ENCODE measurements at places on chromosomes 2 and 18. TPM values are rescaled to one million over a fixed set of nuclear protein-coding genes. Genes with fewer than 3 reads are reported as not detected.
A peak's percentile ranks its signal among the peaks of the same experiment; 100 is the strongest.

DNA sequence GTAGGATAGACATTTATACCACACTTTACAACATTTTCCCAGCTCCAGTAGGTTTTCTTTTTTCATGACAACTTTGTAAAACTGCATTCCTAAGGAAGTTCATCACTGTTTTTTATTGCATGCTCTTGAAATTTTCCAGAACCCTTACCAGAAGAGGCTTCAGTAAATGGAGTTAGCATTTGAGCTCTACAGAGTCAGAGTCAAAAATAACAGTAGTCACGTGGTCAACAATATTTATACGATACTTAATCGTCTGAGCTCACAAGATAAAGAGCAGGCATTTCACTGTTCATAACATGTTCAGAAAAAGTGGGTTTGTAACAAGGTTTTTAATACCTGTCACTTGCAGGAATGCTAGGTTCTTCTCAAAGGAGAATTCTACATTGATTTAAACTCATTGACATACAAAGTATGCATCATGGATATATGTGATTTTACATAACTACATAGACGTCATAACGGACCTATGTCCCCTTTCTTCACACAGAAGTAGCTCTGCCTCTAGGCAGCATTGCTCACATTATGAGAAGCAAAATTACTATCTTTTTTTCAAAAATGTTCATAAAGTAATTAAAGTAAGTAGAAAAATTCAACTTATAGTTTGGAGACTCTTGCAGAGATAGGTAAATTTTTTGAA, 187.0 kb upstream of the COL3A1 start:
- no peak for DNase-seq

DNA sequence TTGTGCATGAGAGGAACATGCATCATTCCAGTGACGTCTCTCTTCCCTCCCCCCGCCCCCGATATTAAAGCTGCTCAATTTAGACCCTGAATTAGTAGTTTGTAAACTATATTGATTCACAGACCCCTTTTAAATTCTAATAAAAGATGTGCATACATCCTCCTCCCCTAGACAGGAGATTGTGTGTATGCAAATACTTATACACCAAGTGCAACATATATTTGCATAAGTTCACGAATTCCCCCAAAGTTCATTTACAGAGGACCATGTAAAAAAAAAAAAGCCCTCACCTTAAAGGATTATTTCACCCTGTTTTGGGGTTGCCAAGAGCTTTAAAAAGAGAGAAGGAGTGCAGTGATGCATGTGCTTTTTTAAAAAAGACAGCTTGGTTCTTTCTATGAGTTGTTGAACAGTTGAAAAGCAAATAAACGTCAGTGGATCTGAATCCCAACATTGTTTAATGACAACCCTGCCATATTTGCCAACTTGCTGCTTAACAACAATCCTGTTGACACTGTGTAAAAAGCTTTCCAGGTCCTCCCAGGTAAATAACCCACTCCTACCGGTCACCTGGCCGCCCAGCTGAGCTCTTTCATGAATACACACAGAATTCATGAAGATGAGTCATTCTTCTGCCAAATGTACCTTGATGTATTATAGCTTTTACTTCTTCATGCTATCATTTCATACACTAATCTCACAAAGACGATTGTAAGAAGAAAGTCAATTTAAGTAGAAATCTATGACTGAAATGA, 211.5 kb downstream of the IKZF2 start:
- no peak for DNase-seq

GRCh38 chr18:73670039-73670438, 477.6 kb downstream of the FBXO15 start:
- no peak for DNase-seq

DNA sequence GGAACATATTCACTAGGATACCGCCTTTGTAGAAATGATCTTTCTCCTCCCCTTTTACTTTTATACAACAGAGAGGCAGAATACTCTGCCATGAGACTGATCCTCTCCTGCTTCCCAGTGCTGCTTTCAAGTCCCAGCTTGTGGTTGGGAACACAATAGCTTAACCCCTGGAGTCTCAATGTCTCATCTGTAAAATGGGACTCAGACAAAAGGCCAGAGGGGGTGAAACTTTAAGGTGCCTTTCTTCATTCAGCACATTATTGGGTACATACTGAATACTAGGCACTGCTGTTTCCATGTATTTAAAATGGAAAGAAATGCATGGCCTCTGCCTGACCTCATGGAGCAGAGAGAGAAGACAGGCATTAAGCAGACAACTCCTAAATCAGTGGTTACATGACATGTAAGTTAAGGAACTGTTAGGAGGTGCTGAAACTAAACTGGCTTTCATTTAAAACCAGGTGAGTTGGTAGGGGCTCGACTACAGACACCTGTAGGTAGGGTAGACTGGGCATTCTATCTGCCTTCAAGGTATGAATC, 53.8 kb downstream of the MAP4K4 start:
- DNase-seq, result no peak

DNA sequence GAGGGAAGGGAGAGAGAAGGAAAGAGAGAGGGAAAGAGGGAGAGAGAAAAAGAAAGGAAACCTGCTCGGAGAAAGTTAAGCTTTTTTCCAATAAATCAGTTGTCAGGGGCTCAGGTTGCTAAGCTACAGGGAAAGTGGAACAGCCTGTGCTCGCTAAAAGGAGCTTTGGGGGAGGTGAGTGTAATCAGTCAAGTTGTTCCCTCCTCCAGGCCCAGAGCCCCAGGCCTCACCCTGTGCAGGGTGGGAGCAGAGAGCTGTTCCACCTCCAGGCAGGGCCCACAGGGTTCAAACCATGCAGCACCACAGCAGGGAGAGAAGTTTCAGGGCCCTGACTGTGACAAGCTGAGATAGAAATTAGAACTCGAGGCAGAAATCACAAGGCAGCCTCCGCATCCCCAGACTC, 56.4 kb upstream of the PPP1CB start:
- peak; percentile 37 for DNase-seq

Gene AMER3
- total RNA-seq, result 32.7 TPM

- DNase-seq, result no peak
Observed at GRCh38 chr18:7619676-7620075, 52.6 kb downstream of the PTPRM start.

DNA sequence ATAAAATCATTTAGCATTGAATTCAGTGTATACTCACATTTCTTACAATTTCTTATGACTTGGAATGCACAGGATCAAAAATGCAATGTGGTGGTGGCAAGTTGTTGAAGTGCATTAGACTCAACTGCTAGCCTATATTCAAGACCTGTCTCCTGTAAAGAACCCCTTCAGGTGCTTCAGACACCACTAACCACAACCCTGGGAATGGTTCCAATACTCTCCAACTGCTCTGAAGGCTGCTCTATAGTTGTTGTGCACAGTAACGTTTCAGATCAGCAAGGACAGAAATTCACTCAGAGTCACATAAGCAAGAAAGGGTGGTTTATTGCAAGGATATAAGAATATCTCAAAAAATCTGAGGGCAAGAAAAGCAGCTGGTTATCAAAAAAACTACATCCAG, 6.5 kb downstream of the GKN1 start:
- no peak for DNase-seq

- DNase-seq, result no peak
Observed at GRCh38 chr2:72695676-72696075, 130.2 kb downstream of the EXOC6B start.

- no peak for DNase-seq
Observed at GRCh38 chr2:119486886-119487285, 37.4 kb downstream of the SCTR start.

DNA sequence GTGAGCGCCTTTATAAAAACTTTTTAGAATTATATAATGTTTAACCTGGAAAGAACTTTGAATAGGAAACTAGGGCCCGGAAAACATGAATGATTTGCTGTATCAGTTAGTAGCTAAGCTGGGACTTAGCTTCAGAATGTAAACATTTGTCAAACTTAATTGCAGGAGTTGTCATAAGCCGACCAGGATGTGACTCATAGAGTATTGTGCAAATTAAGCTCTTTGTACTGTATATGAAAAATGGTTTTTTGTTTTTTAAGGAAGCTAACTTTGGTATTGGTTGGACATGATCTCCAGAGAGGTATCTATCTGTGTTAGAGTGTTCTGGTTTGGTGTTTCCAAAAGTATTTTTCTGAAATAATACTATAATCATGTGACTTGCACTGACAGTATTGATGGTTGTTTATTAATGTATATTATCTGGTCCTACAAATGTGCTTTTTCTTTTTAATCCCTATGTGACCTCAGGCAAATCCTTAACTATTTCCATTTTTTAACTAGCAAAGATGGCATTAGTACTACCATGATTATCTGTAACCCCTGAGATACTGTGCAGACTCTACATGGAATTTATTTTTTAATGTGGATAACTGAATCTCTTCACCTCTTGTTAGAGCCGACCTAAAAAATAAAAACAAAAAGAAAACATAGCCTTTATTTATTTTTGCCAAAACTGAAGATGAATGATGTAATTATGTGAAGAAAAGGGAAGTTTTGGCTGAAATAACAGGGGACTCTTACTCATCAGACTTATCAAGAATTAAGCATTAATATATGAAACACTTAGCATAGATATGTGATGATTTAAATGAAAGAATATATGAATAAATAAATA, 11.7 kb downstream of the YIPF4 start:
- no peak for DNase-seq

Gene CFC1B
- total RNA-seq, result 1.3 TPM

GRCh38 chr2:199612509-199613130, 154.9 kb upstream of the SATB2 start:
- DNase-seq, result no peak

- DNase-seq, result no peak
Observed at GRCh38 chr18:33232318-33232626, 208.2 kb downstream of the CCDC178 start.

DNA sequence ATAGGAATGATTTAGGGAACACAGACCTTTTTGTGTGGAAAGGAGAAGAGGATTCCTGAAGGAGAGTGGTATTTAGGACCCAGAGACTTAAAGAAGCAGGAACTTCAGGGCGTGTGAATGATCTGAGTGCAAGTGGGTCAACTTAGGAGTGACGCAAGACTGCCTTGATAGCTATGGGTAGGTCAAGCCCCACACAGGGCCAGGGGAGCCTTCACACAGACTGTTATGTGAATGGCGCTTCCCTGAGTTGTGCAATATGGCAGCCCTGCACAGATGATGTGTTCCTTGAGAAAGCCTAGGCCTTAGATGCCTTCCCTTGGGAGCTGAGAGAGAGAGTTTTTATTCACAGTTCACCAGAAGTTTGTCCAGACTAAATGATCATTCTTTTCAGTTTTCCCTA, 47.1 kb upstream of the IGFBP5 start:
- DNase-seq, result no peak

- no peak for DNase-seq
Observed at GRCh38 chr2:402721-403120, 114.8 kb upstream of the ALKAL2 start.

Gene PSD4
- 7.4 TPM for total RNA-seq

Gene GATA6
- not detected for total RNA-seq

- no peak for DNase-seq
Observed at GRCh38 chr2:197285361-197285760, 25.2 kb downstream of the ANKRD44 start.

GRCh38 chr2:190478572-190479195, 55.8 kb downstream of the NEMP2 start:
- DNase-seq, result no peak

- DNase-seq, result no peak
Observed at GRCh38 chr2:53519918-53520841, 247.4 kb upstream of the CHAC2 start.

DNA sequence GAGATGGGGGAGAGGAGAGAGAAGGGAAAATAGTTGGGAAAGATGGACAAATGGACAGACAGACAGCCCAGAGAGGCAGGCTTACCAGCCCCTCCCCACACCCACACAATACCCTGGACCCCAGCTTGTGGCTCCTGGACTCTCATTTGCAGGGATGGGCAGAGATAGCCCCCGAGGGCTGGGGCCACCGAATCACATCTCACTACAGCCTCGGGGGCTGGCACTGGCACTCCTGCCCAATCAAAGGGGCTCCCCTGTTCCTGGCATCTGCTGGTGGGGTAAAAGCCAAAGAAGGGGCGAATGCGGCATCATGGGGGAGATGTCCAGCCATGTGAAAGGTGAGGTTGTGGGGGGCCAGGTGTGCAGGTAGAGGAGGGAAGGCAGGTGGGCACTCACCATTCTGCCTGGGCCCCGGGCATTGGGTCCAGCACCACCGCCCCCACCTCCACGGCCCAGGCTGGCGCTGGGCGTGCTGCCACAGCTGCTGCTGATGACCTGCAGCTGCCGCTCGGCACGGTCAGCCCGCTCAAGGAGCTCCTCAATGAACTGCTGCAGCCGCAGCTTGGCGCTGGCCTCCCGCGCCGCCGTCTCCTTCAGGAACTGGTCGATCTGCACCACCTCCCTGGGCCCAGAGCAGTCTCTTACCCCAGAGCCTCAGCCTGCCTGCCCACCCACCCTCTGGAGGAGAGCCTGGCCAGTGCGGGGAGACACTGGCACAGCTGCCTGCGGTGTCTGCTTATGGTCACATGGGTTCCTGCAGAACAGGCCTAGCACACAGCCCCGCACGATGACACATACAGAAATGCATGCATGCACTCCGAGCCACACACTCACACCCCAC, 18.0 kb downstream of the FBXO41 start:
- peak; percentile 29 for DNase-seq

Gene HOXD8
- not detected for total RNA-seq

Data from dorsolateral prefrontal cortex (tissue), 122 donors.